NCI-H1092 treated with DMSO at 0.1 percent for 48 hours (cell line): ENCODE measurements at places on chromosomes 1 and 21.

- DNase-seq = no peak
These were observed 69.3 kb upstream of the PRDX6 start for GRCh38 chr1:173407846-173408245.

DNA sequence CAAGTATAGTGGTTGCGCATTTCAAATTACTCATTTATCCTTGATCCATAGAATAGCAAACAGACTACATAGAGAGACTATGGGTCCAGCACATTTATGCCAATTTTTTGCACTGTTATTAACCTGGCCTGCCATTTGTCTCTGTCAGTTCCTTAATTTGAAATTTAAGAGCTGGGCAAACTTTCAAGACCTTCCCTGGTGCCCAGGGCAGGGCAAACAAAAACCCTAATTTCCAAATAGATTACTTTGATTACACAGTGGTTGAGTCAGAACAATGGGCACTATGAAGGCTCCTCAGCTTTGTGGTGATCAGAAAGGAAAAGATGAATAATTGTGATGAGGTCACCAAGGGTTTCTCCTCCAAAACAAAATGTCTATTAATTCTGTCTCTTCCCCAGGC, 80.6 kb downstream of the TNFSF18 start:
- no peak for DNase-seq

- no peak for DNase-seq
These were observed at the start of gene DENND2C for GRCh38 chr1:114669562-114670082. TSS of gene DENND2C (minus strand) at chr1:114670049. CDS start at chr1:114625984, 44,065 bp downstream.

DNA sequence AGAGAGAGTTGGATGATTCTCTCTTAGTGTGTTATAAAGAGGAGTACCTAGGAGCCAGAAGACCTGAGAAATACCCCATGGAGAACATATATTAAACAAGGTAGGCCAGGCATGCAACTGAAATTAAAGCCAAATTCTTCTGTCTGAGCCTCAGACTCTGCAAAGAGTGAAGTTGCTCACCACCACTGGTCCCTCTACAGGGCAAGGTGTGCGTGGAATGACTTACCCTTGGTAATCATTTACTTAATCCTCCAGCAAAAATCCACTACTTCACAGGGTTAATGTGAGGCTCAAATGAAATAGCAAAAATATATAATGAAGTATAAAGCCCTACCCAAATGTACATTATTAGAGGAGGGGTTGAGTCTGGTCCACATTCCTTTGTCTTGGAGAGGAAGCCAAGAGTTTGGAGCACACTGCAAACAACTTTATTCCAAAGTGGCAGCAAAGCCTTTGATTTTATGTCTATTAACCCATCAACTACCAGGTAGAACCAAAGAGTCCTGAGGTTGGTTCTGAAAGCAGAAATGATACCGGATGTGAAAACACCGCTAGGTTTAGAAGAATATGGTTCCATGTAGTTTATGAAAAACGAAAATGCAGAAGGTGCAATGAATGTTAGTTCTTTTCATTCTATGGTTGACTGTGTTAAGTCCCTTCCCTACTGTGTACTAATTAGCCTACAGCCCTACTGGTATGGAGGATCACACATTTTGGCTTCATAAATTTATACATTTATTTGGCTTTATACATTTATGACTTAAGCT, 8.5 kb downstream of the SSR2 start:
- DNase-seq = no peak

DNA sequence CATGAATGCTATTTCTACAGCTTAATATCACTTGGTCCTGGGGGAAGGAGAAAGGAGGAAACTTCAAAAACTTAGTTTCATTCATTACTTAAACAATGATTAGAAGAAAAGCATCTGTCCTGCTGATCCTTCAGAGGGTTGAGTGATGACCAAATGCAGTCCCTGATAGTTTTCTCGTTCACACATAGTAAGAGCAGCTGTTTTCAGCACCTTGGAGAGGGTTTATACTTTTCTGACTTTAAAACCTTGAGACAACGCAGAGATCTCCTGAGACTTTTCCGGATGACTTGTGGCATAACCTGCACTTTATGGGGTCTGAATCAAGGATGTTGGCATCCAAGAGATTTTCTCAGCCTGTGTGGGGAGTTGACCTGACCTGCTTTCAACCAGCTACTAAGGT, 94.0 kb upstream of the KCND3 start:
- DNase-seq = no peak

GRCh38 chr1:93616221-93616995, 65.2 kb downstream of the BCAR3 start:
- peak; percentile 86 for DNase-seq

DNA sequence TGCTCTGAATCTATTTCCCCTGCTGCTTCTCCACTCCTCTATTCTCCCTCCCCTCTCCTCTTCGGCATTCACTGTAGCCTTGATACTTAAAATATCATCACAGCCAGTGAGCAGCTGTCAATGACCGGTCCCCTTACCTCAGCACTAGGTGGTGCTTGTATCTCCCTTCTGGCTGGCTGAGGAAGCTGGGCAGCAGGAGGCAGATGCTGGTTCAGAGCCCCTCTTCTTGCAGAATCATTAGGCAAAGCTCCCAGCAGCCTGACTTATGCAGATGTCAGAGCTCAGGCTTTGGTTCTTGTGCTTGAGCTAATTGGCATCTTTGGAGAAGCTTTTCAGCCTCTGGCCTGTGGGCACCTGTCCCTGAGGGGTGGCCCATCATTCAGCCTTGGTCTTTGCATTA, 31.9 kb upstream of the KCNA2 start:
- no peak for DNase-seq

GRCh38 chr21:27498025-27498424, 531.1 kb upstream of the ADAMTS5 start:
- no peak for DNase-seq

- peak; percentile 45 for DNase-seq
These were observed 62.7 kb downstream of the ADARB1 start for GRCh38 chr21:45136927-45137611.

- no peak for DNase-seq
These were observed 61.2 kb downstream of the RGS5 start for GRCh38 chr1:163141556-163141955.

GRCh38 chr1:245666412-245666811, 511.6 kb downstream of the KIF26B start:
- DNase-seq = no peak

DNA sequence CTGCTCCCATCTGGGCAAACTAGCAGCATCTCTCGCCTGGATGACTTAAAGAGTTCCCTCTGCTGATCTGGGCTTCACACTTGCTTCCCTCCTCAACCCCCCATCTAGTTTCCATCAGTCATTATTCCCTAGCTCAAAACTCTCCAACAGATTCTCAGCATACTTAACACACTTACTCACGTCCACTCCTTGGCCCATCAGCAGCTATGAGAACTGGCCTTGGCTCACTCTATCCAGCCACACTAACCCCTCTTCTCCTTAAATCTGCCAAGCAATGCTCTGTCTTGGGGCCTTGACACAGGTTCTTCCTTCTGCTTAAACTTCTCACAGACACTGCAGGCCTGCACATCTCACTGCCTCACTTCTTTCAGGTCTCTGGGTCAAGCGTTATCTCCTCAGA, 41.6 kb downstream of the GNG12 start:
- no peak for DNase-seq

DNA sequence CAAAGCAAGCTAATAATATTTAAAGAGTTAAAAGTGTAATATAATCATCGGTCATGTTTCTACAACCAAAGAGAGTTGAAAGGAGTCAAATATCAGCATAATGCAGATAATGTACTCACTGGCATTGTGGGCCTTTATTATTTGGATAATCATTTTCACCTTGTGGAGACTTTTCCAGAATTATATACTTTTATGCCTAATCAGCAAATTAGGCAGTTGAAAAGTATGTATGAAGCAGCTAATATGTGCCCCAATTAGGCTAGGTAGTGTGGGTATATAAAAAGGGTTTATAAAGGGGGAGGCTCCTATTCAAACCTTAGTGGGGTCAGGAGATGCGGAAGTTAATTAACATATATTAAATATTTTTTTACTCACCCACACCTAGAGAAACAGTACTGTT, 102.8 kb upstream of the HNRNPU start:
- no peak for DNase-seq

GRCh38 chr1:156550346-156550745, 22.0 kb downstream of the IQGAP3 start:
- no peak for DNase-seq

DNA sequence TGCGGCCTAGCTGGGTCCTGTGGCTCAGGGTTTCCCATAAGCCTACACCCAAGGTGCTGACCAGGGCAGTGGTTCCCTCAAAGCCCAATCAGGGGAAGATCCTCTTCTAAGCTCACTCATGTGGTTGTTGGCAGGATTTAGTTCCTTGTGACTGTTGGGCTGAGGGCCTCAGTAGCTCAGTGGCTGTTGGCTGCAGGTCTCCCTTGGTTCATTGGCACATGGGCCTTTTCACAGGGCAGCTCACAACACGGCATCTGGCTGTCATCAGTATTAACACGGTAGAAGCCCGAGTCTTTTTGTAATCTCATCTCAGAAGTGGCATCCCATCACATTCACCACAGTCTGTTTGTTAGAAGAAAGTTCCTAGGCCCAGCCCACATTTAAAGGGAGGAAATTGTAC, 188.2 kb upstream of the HMCN1 start:
- no peak for DNase-seq

- DNase-seq = peak; percentile 6
These were observed 61.8 kb upstream of the LAMC2 start for GRCh38 chr1:183124259-183124658.

GRCh38 chr1:241817956-241818612, 29.9 kb upstream of the EXO1 start:
- no peak for DNase-seq

- no peak for DNase-seq
These were observed 23.3 kb downstream of the NAV1 start for GRCh38 chr1:201562257-201562656.

DNA sequence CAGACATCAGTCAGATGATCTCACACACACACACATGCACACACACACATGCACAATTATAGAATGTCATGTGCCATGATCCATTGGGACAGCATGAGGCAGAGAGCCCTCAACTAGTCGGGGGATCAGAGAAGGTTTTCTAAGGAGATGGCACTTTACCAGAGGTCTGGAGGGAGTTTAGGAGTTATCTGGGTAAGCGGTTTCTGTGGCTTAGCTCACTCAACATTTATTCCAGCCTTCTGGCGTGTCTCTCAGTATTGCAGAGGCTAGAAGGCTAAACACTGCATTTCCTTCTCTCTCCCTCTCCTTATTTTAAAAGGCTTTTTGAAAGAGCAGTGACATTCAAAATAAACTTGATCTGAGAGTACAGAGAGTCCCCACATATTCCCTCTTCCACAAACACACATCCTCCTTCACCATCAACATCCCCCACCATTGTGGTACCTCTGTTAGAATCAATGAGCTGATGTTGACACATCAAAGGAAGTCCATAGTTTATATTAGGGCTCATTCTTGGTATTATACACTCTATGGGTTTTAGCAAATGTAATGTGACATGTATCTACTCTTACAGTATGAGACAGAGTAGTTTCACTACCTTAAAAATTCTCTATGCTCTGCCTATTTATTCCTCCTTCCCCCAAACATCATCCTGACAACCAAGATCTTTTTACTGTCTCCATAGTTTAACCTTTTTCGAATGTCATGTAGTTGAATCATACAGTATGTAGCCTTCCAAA, 9.0 kb upstream of the PLA2G2A start:
- no peak for DNase-seq

DNA sequence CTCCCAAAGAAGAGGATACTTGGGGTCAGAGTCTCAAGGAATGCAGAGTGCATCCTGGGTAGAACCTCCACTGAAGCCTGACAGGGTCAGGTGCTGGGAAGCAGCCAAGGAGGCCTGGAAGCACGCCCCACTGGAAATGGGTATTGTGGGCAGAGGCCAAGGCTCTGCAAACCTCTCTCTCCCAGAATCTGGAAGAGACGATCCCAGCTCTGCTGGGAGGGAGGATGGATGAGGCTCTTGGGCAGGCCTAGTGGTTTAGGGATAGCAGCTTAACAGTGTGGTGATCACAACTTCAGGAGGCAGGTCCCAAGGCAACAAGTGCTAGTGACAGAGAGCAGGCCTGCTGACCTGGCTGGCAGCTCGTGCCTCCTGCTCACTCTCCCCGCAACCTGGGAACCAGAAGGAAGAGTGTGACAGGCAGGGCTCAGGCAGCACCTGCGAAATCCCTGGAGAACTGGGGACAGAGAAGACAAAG, 641.0 kb downstream of the PLPP3 start:
- no peak for DNase-seq

DNA sequence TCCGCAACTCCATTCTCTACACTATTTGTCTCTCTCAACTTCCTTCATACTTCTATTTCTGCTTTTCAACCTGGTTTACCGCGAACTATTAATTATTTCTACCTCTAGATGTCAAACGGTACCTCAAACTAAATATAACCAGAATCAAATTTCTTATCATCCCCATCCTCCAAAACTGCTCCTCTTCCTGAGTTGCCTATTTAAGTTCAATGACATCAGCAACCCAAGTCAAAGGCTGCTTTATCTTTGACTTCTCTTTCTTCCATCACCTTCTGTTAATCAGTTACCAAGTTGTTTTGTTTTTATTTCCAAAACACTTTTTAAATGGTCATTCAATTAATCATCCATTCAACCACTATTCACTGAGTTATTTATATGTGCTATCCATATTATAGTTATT, 171.9 kb downstream of the COL24A1 start:
- no peak for DNase-seq

- DNase-seq = no peak
These were observed 53.0 kb downstream of the EYA3 start for GRCh38 chr1:28035420-28035819.

GRCh38 chr1:36151134-36151844, 2.0 kb upstream of the TRAPPC3 start:
- DNase-seq = no peak

GRCh38 chr1:86856196-86856595, 57.7 kb downstream of the SELENOF start:
- no peak for DNase-seq

DNA sequence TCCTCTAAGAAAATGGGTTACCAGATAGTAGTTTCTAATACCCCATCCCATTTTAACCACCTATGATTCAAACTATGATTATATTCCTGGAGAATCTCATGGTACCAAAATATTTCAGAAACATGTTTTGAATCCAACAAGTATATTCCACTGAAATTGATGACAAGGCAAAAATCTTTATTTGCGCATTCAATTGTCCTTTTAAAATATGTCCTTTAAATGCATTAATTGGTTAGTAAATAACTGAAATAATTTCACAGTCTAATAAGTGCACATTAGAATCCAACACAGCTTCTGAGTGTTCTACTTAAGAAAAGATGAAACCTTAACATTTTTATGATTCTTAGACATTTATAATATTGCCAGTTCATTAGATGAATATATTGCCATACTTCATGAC, 356.6 kb downstream of the SETD4 start:
- DNase-seq = no peak

- no peak for DNase-seq
These were observed 673.6 kb upstream of the USP24 start for GRCh38 chr1:55888685-55889317.

DNA sequence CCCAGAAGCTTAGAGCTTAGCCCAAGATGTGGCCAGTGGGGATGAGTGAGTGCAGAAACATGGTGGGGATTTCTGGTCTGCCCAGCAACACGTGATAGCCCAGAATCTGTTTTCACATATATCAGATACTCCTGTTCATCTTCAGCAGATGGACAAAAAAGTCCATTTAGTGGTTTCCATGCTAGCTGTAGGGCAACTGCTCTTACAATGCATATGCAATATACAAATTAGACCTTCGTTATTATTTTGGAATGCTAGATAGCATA, 96.9 kb upstream of the SGIP1 start:
- DNase-seq = no peak

- no peak for DNase-seq
These were observed 18.6 kb upstream of the MYSM1 start for GRCh38 chr1:58718435-58718834.
